ENCODE measurements at places on chromosomes 3 and 15.

- no peak for DNase-seq
These were observed 73.4 kb downstream of the SLC6A11 start for GRCh38 chr3:10889206-10889960.

DNA sequence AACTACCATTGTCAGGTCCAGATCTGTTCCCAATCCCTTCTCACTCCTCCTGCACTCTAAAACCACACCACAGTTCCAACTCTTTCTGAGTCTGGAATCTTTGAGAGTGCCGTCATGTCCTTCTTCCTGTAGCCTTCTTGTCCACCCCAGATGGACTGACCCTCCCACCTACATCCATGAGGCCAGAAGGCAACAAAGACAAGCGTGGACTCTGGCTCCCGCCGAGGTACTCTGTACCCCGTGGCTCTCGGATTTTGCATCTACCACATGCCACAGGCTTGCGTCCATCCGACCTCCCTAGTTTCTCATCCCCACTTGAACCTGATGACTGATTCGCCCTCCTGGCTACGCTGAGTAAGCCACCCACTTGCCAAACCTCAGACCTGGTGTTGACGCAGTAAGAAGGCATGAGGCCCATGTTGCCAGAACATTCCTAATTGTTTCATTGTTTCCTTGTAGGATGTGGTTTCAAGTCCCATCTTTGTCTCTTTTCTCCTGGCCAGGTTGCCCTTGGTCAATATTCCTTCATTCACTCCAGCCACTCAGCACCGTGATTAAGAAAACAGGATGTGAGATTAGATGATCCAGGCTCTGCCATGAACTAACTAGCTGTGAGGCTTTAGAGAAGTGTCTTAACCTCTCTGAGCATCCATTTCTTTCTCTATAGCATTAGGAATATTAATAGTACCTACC, 1.1 kb upstream of the ZBTB38 start:
- no peak for DNase-seq

DNA sequence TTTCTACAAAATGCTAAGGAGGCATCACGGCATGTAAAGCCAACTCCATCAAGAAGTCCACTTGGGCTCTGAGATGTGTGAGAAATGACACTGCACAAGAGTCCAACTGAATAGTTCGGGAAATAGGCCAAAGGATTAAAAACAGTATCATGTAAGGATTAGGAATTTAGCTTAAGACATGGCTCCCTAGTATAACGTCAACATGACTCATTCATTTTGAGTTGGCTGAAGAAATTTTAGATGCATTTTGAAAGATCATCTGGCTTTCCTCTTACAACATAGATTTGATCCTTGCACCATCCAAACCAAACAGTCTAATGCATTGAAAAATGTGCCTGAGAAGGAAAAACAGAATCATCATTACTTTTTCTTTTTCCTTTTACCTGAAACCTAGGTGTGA, 109.3 kb upstream of the MME start:
- no peak for DNase-seq

GRCh38 chr3:64398476-64398875, 173.2 kb upstream of the PRICKLE2 start:
- no peak for DNase-seq

GRCh38 chr3:8651418-8652323, 7.1 kb upstream of the SSUH2 start:
- no peak for DNase-seq

GRCh38 chr3:67362686-67363085, 291.7 kb downstream of the SUCLG2 start:
- DNase-seq, result peak; percentile 23

DNA sequence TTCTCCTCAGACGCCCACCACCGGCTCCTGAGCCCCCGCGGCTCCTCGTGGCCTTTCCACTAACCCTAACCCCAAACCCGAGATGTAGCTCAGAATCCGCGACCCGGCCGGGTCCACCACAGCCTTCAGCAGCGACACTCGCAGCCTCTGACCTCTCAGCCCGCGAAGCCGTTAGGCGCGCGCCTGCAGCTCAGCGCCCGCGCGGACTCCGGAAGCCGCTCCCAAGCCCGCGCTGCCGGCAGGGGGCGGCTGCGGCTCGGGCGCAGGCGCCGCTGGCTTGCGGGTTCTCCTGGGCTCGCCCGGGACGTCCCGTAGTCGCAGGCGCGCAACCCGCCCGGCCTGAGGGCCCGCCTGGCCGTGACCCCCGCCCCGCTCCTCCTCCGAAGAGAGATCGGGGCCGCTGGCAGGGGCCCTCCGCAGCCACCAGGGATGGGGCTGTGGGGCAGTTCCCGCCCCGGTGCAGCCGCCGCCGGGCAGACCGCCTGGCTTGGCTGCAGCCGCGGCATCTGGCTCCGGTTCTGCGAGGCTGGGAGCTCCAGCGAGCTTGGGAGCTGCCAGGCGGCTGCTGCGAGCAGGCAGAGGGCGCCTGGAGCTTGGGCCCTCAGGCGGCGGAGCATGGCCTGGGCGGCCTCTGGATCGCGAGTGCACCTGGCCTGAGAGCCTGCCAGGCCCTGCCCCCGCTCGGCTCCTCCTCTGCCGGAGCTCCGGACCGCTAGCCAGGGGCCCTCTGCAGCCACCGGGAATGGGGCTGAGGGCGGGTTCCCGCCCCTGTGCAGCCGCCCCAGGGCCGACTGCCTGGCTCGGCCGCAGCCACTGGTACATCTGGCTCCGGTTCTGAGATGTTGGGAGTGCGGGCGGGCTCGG, 120.7 kb downstream of the LMLN start:
- peak; percentile 96 for DNase-seq

GRCh38 chr3:47855461-47856383, 52.8 kb downstream of the DHX30 start:
- DNase-seq, result no peak

DNA sequence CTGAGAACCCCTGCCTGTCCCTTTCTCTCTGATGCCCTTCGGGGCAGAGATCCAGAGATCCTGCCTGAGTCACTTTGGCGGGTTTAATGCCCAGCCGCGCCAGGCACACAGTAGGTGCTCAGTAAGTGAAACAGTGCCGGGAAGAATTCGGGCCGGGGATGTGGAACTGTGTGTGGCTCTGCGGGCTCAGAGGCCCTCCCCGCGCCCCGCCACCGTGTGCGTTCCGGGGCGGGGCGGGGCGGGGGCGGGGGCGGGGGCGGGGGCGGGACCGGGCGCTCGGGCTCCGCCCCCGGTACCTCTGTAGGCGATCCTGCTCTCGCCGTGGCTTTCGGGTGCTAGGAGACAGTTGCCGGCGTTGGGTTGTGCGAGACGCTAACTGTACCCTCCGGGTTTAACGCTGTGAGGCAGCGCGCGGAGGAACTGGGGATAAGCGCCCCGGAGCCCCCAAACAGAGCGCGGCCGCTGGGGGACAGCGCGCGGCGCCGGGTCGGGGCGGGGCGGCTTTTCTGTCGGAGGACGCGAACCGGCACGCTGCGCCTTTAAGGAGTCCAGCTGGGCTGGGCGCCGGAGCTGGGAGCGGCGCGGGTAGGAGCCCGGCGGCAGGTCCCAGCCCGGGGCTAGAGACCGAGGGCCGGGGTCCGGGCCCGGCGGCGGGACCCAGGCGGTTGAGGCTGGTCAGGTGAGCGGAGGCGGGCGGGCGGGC, at the start of gene ABHD6:
Gene ABHD6 (plus strand): TSS at position 555 of the 703 bp plus-strand sequence. CDS start 18,795 bp downstream, outside the sequence.
- DNase-seq, result peak; percentile 70

DNA sequence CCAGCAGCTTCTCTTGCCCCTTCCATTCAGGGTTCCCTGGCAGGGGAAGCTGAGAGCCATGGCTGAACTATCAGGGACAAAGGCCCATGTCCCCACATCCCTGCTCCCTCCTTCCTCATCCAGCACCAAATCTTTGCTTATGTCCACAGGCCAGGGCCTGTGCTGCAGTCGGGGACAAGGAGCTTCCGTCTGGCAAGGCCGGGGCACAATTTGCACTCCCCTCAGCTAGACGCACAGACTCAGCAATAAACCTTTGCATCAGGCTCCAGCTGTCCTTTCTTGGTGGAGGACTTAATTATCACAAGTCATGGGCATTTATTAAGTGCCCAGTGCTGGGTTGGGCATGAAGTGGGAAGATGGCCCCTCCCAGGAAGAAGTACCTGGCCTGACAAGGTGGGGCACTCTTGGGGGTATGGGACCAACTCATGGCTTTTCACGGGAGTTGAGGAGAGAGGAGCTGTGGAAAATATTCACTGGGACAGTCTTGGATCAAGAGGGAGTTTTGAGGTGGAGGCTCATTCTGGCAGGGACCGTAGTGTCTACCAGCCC, 4.9 kb downstream of the GNAT1 start:
- DNase-seq, result no peak

DNA sequence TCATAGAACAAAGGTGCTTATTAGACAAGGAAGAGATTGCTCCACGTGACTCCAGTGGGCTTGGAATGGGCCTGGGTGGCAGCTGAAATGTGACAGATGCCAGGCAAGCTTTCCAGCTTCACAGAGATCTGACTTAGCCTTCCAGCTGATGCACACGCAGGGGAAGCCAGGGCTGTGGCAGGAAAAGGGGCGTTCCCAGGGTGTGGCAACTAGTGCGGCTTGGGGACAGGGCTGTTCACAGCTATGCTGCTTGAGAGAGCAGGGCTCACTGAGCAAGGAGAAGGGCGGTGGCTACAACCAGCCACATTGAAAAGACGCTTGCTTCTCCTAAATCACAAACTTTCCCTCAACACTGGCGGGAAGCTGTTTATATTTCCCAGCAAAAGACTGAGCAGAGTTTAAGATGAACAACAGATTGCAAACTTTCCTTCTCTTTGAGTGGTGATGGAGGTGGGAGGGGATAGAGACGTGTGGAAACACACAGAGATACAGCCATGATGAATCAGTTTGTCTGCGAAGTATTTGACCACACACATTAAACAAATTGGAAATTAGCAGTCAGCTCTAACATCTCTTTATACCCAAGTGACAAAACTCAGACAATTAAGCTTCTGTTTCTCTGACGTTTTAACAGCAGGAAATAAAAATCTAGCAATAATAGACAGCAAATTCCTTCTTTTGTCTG, 127.5 kb downstream of the BDH1 start:
- DNase-seq, result no peak

DNA sequence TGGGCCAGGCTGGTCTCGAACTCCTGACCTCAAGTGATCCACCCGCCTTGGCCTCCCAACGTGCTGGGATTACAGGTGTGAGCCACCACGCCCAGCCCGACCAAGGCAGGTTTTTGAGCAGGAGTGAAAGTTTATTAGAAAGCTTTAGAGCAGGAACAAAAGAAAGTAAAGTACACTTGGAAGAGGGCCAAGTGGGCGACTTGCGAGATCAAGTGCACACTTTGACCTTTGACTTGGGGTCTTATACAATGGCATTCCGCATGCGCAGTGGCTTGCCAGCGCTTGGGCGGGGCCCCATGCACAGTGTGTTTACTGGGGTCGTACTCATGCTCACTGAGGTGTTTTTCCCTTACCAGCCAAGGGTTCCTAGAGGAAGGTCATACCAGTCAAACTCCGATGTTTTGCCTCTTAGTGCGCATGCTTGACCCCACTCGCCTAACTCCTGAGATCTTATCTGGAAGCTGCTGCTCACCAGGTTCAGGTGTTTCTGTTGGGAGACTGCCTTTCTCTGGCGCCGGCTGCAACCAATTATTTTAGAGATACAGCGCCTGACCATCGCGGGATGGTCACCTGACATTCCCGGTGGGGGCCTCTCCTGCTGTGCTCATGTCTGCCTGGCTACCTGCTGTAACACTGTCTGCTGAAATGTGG, 46.9 kb upstream of the FLNB start:
- DNase-seq, result no peak

- DNase-seq, result no peak
These were observed 21.8 kb downstream of the NUDT16 start for GRCh38 chr3:131403216-131403895.

DNA sequence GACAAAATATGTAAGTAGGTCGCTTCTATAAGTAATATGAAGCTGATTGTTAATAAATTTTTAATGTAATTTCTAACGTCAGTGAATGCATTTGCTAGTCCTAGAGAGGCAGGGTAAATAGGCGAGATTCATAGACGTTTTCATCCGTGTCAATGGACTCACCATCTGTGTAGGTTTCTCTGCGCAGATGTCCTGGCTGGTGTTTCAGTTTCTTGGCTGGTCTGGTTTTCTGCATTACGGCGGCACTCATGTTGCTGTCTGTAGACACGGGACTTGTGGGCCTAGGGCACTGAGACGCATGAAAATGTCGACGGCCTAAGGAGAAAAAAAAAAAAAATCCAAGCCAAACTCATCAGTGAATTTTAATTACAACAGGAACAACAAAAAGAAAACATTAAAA, 1153.3 kb downstream of the ROBO1 start:
- DNase-seq, result no peak

- no peak for DNase-seq
These were observed 741.6 kb upstream of the CBLB start for GRCh38 chr3:106610362-106610959.

DNA sequence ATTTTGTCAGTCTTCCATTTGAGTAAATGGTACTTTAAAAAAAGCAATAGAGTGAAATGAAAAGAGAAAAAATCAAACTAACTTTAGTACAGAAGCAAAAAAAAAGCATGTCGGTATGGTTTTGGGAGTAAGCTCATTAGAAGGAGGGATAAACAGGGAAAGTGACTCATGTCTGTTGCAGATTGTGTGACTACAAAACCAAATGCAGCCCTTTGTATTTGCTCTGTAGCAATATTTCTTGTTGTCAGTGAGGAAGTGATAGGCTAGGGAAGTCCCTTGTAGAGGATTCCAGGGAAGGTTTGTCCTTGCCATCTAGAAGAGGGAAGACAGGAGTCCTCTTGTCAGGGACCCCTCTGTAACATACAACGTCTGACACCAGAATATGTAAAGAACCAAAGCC, 150.5 kb upstream of the POU1F1 start:
- no peak for DNase-seq

DNA sequence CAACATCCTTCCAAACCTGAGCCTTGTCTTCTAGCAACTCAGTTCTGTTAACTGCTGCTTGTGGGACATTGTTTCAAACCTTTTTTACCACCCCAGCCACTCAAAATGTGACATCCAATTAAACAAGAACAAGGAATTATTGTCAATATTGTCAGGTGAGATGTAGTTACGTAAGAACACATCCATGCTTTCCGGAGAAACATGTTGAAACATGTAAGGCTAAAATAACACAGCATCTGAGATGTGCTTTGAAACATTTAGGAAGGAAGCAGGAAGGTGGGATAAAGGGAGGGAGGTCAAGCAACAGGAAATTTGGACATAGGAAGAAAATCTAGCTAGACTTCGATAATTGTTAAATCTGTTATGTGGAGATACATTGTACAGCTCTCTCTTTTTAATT, 50.9 kb upstream of the PRICKLE2 start:
- no peak for DNase-seq

DNA sequence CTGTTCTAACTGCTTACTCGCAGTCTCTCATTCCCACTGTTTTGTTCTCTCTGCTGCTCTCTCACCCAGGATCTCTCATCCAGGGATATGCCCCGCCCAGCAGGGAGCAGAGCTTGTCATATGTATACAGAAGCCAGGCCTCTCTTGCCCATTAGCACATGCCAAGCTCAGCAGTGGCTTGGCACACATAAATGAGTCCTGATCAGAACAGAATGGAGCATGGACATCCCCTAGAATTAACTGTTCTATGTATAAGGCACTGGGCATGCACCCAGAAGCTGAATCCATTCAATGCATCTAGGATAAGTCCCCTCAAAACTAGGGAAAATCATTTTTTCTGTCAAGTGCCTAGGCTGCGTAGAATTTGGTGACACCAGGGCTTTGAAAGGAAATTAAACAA, 61.6 kb downstream of the IGSF11 start:
- no peak for DNase-seq

- no peak for DNase-seq
These were observed 70.3 kb downstream of the MYLK start for GRCh38 chr3:123813876-123814275.

Measured in MM.1S (cell line).